ENCODE measurements at places on chromosomes 7 and 10. TPM values are rescaled to one million over a fixed set of nuclear protein-coding genes. Genes with fewer than 3 reads are reported as not detected.

DNA sequence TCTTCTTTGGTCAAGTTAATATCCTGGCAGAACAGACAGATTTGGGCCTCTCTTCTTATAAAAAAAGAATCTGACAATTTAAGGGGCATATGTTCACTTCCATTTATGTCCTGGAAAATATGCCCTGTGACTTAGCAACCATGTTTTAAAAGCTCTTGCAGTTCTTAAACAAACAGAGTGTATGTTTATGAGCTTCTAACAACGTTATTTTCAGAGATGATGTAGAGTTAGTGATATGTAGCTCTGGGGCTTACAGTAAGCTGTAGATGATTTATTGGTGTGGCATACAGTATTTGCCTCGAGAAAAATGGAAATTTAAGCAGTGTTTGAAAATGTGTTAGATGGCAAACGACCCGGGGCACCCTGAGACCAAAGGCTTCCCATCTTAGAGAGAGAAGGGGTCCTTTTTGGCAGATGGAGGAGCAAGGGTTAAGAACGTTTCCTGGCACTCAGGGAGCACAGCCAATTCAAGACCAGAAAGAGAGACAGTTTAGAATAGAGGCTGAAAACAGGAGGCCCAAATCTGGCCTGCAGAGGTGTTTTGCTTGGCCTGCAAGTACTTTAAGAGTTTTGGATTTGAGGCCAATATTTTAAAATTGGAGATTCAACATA, 397.5 kb downstream of the KCNMA1 start:
- no peak for DNase-seq

SCRN1 gene
- total RNA-seq: 93.1 TPM

PRKAG2 gene
- total RNA-seq: 9.6 TPM

ZNF239 gene
- 1.8 TPM for total RNA-seq

DNA sequence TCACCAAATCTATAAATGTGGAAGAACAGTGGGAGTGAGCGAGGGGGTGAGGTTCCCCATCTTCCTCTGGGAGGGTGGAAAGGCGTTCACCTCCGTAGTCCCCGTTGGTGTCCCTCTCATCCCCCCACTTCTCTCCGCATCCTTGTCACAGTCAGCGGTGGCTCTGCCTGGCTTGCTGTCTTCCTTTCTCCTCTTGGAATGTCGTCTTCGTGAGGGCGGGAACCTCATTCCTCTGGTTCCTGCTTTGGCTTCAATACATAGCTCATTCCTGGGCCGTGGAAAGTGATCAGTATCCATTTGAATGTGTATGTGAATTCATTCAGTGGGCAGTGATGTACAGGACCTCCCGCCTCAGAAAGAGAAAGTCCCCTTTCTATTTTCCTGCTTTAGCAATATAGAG, 289.4 kb downstream of the CAMK1D start:
- DNase-seq: no peak

DNA sequence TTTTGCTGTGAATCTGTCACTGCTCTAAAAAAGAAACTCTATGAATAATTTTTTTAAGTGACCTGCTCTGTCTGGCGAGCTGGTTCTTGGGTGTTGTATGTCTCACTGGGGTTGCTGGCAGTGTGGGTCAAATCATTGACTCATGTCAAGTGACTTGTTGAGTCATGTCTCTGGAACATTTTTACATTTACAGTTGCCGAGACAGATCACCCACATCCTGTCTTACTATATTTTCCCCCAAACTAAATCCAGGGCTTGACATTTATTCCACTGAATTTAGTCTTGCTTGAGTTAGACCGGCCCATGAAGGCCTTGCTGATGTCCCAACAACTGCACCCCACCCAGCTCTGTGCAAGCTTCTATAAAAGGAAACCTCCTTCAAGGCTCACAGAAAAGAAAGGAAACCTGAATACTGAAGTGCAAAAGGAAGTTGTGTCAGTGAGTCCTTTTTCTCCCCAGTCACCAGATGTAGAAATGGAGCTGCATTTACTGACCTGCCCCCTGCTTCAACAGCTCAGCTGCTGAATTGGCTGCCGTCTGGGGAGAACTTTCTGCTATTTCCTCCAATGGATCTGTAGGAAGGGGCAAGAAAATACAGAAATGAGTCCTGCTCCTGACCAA, 290.3 kb downstream of the TNS3 start:
- peak; percentile 86 for DNase-seq

Data from fibroblast of the aortic adventitia (primary cell).